ENCODE measurements at places on chromosomes 6 and 20.

DNA sequence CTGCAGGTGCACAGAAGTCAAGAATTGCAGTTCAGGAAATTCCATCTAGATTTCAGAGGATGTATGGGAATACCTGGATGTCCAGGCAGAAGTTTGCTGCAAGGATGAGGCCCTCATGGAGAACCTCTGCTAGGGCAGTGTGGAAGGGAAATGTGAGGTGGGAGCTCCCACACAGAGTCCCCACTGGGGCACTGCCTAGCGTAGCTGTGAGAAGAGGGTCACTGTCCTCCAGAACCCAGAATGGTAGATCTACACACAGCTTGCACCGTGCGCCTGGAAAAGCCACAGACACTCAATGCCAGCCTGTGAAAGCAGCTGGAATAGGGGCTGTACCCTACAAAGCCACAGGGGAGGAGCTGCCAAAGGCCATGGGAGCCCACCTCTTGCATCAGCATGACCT is 681.4 kb downstream of the EPHA7 start:
- DNase-seq, result no peak

- peak; percentile 33 for DNase-seq
Measured at GRCh38 chr6:2765896-2766766, 938 bp downstream of the WRNIP1 start.

DNA sequence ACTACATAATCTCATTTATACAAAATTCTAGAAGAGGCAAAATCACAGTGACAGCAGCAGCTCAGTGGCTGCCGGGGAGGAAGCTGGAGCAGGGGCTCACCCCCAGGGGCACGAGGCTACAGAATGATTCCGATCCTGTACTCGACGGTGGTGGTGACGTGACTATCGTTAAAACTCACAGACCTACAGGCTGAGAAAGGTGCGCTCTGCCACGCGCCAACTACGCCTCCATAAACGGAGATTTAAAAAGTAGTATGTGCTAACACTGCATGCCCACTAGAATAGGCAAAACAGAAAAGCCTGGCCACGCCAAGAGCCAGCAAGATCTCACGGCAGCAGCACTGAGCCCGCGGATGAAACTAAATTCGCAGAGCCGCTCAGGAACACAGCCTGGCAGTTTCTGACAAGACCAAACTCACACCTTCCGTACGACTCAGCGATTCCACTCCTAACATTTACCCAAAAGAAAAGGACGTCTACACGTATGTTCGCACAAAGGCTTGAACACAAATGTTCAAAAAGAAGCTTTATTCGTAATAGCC is 25.2 kb downstream of the TAF4 start:
- DNase-seq, result no peak

DNA sequence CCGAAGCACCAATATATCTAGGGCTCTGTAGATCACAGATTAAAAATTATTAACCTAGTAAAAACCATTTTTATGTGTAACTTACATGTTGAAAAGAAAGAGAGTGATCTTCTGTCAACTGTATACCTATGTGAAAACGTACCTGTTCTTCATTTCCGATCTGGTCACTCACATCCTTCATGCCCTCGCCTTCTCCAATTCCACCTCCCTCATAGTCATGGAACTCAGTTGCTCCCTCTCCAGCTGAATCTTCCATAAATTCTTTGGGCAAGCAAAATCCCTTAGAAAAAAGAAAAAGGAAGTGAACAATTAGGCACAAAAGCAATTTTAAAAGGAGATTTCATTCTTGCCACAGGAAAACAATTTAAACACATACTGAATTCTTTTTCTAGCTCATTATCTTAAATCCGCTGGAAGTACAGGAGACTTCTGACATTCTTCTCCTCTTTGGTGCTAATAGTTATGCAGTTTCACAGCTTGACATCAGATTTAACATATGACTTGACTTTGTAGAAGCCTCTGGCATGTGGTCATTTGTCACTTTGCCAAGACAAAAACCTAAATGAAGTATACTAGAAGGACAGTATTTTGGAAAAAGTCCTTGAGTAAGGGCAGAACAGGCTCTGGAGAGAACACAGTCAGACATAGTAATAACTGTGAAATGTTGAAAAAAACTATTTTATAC is 29.5 kb upstream of the LYRM2 start:
- no peak for DNase-seq

- DNase-seq, result no peak
Measured at GRCh38 chr6:168037242-168037641, 39.8 kb downstream of the KIF25 start.

GRCh38 chr6:29564875-29565274 is 5.3 kb upstream of the UBD start:
- no peak for DNase-seq

DNA sequence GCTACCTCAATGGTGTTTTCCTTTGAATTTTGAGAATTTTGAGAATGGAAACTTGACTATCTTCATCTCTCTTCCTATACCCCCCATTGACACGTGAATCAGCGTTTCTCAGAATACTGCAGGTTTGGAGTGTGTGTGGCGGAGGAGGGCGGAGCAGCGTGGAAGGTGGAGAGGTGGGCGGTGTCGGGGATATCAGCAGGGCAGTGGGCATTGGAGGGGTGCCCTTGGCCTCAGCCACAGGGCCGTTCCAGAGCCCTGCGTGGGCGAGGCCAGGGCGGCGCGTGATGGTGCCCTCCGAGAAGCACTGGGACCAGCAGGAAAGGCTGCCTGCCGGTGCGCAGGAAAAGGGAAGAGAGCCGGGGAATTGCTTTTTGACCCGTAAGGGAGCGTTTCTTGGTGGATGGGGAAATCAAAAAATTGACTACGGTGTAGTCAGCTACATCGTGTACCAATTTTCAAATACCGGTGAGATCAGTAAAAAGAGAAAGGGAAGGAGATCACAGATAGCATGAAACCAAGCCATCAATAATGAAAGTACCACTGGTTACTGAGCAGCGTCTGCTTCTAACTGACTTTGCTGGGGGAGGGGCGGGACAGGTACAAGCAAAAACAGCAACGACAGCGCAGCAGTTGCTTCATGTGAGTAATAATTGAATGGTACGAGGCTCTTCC is 82.7 kb upstream of the DUSP22 start:
- no peak for DNase-seq

DNA sequence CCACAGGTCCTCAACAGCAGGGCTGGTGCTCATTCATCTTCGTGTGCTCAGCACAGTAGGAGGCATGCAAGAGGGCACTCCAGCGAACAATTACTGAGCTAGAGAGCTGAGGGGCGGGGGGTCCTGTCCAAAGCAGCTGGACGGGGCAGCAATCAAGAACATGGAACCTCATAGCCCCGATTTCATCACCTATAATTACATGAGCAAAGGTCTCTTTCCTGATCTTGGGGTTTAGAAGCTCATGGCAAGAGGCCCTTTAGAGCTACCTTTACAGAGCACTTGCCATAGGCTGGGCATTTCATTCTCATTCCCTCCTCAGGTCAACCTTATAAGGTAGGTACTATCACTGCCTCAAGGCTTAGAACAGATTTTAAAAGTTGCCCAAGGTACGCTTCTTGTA is 10.4 kb downstream of the MOCS1 start:
- no peak for DNase-seq

DNA sequence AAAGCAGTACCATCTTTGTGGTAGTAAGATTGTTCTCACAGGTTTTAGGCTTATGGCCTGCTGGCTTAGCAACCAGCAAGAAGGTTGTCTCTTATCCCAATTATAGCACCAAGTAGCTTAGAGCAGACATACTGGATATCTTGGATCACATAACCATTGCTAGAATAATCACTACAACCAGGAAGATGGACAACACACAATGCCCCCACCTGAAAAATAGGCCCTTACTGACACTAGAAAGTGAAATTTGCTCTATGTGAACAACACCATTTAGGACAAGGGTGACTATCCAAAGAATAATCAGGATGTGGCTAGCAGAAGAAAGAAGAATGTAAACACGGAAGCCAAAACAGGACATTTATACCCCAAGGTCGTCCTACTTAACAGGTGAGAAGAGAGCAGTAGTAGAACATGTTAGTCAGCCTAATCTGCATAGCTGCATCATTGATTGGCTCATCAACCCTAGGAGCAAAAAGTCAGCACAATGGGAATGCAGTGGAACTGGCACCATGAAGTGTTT is 172.7 kb upstream of the MARCKS start:
- DNase-seq, result no peak

GRCh38 chr6:44800171-44800783 is 412.8 kb downstream of the CDC5L start:
- no peak for DNase-seq

GRCh38 chr6:33314515-33314942 is 651 bp upstream of the TAPBP start:
- DNase-seq, result peak; percentile 55

- DNase-seq, result no peak
Measured at GRCh38 chr20:31496761-31497295, 17.4 kb upstream of the HM13 start.

DNA sequence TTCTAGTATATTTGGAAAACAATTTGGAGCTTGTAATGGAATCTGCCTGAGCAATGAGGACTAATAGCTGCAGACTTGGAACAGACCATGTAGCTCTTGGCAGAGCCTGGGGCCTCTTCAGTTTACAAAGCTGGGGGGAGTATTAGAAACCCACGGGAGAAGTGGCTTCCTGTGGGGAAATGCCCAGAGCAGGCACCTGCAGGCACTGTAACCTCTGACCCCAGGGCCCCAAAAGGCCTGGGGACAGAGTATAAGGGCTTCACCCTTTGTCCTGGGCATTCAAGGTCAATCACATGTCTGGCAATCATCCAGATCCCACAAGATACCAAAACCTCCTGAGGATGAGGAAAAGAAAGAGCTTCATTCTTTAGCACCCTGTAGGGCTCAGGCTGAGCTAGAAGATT is 19.4 kb downstream of the PKIG start:
- DNase-seq, result no peak

- no peak for DNase-seq
Measured at GRCh38 chr20:1001911-1002681, at the start of gene RSPO4. TSS of gene RSPO4 (minus strand) at chr20:1002311. CDS start at chr20:1002164, 147 bp downstream.

DNA sequence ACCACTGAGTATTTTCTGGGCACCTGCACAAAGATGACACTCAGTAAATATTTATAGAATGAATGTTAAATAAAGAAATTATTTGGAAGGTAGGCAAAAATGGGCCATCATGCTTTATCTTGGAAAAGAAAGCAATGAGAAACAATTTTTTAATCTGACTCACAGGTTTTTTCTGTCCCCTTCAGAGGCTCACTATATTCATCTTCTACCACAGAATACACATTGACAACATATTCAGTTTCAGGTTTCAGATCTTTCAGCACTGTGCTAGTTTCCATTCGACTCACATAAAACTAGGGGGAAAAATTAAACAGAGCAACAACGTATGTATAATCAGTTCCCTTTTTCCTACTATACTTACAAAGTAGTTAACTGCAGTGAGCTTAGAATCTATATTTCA is 58.3 kb downstream of the COL12A1 start:
- DNase-seq, result no peak

DNA sequence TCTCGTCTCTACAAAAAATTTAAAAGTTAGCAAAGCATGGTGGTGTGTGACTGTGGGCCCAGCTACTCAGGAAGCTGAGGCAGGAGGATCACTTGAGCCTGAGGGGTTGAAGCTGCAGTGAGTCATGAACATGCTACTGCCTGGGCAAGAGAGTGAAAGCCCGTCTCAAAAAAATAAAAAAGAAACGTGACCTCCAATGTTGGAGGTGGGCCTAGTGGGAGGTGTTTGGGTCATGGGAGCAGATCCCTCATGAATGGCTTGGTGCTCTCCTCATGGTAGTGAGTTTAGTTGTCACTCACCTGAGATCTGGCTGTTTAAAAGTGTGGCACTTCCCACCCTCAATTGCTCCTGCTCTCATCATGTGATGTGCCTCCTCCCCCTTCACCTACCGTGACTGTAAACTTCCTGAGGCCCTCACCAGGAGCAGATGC is 24.3 kb downstream of the RBL1 start:
- DNase-seq, result peak; percentile 6

DNA sequence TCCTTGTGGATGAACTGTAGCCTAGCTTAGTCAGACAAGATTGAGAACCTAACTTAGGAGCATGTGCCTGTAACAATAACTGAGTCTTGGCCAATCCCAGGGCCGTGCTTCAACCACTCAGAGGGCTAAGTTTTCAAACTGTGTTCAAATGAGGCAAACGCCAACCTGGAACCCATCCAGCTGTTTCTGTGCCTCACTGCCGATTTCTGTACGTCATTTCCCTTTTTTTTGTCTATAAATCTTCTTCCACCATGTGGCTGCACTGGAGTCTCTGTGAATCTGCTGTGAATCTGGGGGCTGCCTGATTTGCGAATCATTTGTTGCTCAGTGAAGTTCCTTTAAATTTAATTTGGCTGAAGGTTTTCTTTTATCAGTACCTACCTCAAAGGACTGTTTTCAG is 115.0 kb upstream of the CHD6 start:
- DNase-seq, result no peak

DNA sequence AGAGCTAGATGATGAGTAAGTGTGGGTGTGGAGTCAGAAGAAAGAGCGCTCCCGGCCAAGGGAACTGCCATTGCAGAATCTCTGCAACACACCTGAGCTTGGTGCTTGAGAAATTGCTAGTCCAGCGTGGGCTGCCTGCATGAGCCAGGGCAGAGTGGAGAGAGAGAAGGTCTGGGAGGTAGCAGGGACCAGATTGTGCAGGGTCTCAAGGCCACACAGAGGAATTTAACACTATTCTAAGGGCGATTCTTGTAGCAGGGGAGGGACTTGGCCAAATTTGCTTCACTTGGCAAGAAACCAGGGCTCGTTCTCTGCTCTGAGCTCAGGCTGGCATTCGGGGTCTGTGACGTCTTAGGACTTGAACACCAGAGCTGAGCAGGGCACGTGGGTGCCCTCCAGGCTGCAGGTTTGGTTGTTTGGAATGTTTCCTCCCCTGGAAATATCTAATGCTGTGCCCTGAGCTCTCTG is 53.5 kb downstream of the BCAS4 start:
- DNase-seq, result no peak

- DNase-seq, result no peak
Measured at GRCh38 chr6:126743076-126743475, 375.4 kb upstream of the RSPO3 start.

GRCh38 chr20:62805155-62805710 is 598 bp downstream of the OGFR start:
- DNase-seq, result peak; percentile 52

All from stimulated activated CD8-positive, alpha-beta memory T cell treated with anti-CD3 and anti-CD28 coated beads, Interleukin-12 subunit alpha, Interleukin-12 subunit beta, amount 100 ng/mL, for 4 hours (primary cell).